Skin of body (tissue), 3 donors: ENCODE measurements at places on chromosomes 6 and 20. TPM values are rescaled to one million over a fixed set of nuclear protein-coding genes. Genes with fewer than 3 reads are reported as not detected.
A peak's percentile ranks its signal among the peaks of the same experiment; 100 is the strongest.

ARFGEF2 gene
- total RNA-seq: 28.4 TPM

SLC16A10 gene
- 8.6 TPM for total RNA-seq

DNA sequence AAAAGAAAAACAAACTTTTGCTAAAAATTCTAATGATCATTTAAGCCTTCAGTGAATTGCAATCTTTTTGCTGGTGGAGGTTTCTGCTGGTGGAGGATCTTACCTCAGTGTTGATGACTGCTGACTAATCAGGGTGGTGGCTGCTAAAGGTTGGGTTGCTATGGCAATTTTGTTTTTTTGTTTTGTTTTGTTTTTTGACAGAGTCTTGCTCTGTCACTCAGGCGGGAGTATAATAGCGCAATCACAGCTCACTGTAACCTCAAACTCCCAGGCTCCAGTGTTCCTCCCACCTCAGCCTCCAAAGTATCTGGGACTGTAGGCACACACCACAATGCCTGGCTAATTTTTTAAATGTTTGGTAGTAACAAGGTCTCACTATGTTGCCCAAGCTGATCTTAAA lies 94.7 kb downstream of the ANKRD6 start:
- no peak for DNase-seq

- DNase-seq: no peak
These were observed 90.9 kb downstream of the PSMG4 start for GRCh38 chr6:3349388-3350251.

- no peak for DNase-seq
These were observed 788 bp downstream of the UST start for GRCh38 chr6:148747471-148748165.

- no peak for DNase-seq
These were observed 224.9 kb downstream of the CDH4 start for GRCh38 chr20:61476956-61477355.

DNA sequence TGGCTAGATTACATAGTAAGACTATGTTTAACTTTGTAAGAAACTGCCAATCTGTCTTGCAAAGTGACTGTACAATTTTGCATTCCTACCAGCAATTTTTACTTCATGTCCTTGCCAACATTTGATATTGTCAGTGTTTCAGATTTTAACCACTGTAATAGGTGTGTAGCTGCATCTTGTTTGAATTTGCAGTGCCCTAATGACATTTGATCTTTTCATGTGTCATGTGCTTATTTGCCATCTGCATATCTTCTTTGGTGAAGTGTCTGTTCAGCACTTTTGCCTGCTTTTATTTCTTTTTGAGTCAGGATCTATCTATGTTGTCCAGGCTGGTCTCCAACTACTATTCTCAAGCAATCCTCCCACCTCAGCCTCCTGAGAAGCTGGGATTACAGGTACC lies 2.4 kb upstream of the PRPH2 start:
- DNase-seq: no peak

DNA sequence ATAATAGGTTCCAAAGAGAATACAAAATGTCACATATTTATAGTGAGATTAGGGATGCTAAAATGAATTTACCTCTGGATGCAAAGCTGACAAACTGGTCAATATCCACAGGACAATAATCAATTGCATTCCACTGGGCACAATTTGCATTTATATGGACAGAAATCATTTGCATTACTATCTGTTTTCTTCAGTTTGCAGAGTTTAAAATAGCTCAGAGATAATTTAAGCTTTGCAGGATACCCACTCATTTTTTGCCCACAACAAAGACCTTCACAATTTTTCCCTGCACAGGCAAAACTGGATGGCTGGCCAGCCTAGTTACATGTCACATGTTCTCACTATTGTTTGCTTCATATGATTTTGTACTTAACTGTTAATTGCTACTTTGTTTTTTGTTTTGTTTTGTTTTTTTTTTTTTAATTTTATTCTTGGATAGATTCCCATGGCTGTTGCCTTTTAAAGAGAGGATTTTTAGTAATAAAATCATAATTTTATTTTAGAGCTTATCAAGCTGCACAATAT lies 483.5 kb downstream of the UTRN start:
- no peak for DNase-seq

DNA sequence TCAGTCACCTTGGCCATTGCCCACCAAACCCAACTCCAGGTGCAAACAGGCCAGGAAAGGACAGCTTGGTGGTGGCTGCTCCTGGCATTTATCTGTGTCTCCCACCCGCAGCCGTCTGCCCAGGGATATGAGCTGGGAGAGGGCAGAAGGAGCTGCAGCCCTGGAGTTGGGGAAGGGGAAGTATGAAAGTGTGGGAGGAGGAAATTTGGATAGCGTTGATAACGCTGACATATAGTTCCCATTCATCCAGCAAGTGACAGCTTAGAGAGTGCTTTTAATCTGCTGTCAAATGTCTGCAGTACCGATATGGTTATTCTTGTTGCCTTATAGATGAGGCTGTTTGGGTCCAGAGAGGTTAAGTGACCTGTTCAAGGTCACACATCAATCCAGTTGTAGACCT lies 741 bp downstream of the KCNK16 start:
- no peak for DNase-seq

- no peak for DNase-seq
These were observed 899.6 kb upstream of the SLC35B3 start for GRCh38 chr6:9334979-9335378.

DNA sequence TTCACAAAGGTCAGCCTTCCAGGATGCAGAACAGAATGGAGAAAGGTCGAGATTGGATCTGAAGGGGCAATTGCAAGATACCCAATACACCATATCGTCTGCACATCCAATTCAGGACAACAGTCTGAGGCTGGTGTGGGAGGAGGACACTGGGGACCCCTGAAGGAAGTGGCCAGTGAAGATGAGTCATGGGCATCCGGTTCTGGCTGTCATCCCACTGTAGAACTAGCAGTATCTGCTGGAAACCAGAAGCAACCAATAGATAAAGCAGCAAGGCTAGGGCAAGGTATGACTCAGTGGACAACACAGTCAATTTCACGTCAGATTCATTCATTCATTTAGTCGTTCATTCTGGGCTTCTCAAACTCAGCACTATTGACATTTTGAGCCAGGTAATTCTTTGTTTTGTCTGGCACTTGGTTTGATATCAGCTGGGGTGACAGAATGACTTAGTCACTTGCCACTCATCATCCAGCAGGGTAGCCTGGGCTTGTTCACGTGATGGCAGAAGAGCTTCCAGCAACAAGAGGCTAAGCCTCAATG lies 30.3 kb upstream of the SHLD1 start:
- DNase-seq: no peak

DNA sequence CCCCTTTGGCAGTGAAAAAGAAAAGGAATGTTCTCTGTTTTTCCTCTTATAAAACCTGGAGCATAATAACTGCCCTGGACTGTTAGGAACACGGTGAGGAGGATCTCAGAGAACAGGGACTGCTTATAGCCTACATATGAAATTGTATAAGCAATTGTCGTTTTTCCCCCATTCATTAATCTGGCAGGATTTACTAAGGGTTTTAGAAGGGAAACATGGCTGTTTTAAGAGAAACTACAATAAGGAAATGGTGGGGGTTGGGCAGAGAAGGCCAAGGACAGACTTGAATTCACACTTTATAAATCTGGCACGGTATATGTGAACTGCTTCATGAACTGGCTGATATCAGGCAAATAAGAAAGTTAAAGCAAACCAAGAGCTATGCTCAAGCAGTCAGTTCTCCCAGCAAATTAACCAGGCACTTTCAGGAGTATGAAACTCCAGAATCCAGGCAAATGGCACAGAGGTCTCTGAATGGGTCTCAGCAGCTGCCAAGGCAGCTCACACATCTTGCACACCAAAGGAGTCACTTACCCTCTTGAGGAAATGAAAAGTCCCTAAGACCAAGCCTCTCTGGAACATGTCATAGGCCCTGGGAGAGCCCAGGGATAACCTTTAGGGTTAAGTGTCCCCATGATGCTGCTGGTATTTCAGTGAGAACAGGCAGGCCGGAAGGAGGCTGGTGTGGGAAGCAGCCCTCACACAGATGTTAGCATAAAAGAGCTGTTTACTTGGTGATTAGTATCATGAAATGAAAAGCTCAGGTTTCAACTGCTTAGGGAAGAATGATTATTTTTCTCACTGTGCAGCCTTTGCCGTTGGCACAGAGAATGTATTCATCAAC lies 260.5 kb upstream of the MARCKS start:
- DNase-seq: peak; percentile 93

- DNase-seq: no peak
These were observed 38.1 kb upstream of the BMP5 start for GRCh38 chr6:55913228-55914195.

GRCh38 chr6:100553243-100553642 lies 88.5 kb upstream of the SIM1 start:
- DNase-seq: no peak
